Skeletal muscle cell (primary cell): ENCODE measurements at places on chromosomes 6 and 20.
A peak's percentile ranks its signal among the peaks of the same experiment; 100 is the strongest.

DNA sequence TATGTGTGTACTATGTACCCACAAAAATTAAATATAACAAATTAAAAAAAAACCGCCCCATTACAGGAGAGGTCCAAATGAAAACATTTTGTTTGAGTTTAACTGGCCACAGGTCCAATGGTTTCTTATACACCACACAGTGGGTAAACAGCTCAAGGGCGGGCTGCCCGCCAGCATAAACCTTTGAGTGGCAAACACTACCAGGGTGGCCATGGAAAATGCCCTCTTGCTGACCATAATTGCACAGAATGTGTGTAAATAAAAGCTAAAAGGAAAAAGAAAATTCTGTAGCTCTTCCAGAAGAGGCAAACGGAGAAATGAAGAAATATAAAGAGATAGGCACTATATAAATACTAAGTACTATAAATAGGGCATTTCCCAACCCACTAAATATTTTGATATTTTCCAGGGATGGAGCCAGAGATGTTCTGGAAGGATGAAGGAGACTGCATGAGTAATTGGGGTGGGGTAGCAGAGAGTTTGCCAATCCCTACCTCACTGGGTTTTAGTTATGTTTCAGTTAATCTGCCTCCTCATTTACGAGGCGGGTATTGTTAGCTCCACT is 1.1 kb upstream of the CDC5L start:
- DNase-seq, result peak; percentile 4

DNA sequence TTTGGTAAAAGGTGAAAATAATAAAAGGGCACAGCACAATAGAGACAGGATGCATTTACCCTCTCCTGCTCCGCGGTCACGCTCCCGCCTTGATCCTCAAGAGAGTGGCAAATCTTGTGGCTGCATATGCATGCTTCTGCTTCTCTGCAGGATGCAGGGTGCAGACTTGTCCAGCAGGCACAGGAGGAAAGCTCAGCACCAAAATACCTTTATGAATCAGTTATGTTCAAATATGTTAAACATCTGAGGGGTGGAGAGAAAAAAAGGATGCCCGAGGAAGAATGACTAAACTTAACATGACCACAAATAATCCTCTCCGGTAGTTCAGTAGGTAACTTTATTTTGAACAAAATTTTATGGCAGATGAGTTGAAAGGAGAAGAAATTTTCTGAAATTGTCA is 366.1 kb upstream of the SOX4 start:
- DNase-seq, result no peak

GRCh38 chr6:72248621-72249020 is 362.3 kb downstream of the RIMS1 start:
- no peak for DNase-seq

DNA sequence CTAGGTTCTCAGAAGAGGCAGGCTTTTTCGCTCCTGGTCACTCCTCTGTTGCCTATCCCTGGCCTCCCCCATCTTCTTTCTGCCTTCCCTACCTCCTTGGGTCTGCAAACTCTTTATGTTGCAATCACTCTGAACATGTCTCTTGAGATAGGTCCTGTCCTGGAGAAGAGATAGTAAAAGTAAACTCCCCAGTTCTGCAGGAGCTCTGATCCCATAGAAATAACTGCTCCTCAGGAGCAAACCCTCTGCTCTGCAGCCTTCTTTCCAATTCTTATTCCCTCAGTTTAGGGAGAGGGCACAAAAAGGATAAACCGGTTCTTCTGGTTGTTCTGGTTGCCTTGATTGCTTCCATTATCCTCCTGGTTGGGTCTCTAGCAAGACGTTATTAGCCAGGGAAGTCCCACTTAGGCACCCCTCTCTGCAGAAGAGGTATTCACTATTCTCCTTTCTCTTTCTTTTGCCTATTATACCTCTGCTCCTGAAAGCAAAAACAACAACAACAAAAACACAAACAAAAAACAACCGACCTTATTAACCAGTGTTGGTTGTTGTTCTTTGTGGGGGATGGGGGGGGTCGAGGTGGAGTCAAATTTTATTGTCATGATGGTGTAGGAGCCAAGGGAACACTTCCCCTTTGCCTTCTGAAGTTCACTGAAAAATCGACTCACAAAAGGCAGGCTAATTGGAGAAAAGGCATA is 973 bp downstream of the TRIM38 start:
- DNase-seq, result no peak

GRCh38 chr20:14924433-14924832 is 587.0 kb upstream of the FLRT3 start:
- no peak for DNase-seq

DNA sequence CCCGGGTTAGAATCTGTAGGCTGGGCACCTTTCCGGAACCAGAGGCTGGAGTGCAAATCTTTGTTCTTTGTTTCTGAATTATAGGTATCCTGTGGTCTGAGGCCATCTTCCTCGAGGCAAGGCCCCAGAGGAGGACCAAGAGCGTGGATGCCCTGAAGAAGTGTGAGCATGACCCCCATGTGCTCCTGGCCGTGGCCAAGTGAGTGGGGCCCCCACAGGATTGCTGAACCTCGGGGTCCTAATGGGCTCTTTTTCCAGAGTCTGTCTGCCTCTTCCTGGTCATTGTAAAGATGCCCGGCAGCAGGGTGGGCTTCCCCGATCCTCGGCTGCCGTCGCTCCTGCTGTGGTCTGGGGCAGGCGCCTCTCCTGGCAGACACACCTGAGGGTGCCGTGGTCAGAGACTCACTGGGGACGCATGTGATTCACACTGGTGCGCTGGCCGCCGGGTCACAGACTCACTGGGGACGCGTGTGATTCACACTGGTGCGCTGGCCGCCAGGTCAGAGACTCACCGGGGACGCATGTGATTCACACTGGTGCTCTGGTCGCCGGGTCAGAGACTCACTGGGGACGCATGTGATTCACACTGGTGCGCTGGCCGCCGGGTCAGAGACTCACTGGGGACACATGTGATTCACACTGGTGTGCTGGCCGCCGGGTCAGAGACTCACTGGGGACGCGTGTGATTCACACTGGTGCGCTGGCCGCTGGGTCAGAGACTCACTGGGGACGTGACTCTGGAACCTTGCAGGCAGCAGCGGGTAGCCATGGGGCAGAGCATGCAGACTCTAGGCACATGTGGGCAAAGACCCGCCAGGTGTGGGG is 6.5 kb upstream of the C20orf204 start:
- no peak for DNase-seq

DNA sequence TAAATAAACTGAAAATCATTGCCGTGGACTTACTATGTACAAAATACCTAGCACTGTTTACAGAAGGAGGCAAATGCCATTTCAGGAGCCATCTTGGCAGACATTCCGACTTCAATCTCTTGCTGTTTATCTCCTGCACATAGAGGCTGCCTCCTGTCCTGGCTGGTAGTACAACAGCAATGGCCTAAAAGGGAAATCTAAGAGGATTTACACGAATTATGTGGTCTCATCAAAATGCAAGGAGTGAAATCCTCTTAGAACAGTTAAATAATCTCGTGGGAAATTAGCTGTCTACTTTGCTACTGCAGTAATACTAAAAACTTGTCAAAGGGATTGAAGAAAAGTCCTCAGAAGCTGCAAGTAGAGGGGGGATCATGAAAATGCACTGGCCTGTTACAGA is 82.2 kb upstream of the SLC2A12 start:
- no peak for DNase-seq

DNA sequence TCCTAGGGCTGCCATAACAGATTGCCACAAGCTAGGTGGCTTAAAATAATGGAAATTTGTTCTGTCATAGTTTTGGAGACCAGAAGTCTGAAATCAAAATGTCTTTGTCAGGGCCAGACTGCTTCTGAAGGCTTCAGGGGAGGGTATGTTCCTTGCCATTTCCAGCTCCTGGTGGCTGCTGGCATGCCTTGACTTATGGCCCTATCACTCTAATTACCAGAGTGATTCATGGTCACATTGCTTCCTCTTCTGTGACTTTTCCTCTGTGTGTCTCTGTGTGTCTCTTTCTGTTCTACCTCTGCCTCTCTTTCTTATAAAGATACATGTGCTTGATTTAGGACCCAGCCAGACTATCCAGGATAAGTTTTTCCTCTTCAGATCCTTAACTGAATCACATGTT is 635.2 kb upstream of the IMPG1 start:
- DNase-seq, result no peak
